ENCODE measurements at places on chromosomes 16 and 17. TPM values are rescaled to one million over a fixed set of nuclear protein-coding genes. Genes with fewer than 3 reads are reported as not detected.

- H3K4me1 ChIP-seq, result no peaks in the 10 kb centered on the region
- no peak overlapping the region for H3K4me3 ChIP-seq
- H3K36me3 ChIP-seq, result no peaks in the 10 kb centered on the region
Measured at GRCh38 chr17:60888812-60889709, 211.4 kb downstream of the BCAS3 start.

GRCh38 chr16:11452746-11453389 lies 107.6 kb downstream of the RMI2 start:
- no peak overlapping the region for H3K4me3 ChIP-seq
- no peaks in the 10 kb centered on the region for H3K27me3 ChIP-seq
- H3K36me3 ChIP-seq, result no peaks in the 10 kb centered on the region
- no peak for DNase-seq
- no peaks in the 10 kb centered on the region for H3K4me1 ChIP-seq

DNA sequence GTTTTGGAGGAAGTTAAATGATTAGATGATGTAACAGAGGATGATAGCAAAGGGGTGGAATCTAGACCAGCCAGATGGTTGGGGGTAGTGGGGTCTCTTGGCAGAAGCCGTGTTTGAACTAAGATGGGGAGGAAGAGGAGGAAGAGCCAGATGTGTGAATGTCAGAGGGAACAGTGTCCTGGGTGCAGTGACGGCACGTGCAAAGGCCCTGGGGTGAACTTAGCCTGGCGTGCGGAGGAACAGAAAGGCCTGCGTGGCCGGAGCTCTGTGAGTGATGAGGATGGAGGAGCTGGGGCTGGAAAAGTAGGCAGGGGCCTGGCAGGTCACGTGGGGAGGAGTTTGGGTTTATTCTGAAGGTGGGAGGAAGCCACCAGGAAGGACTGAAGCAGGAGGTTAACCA lies 26.4 kb upstream of the RMI2 start:
- H3K27ac ChIP-seq, result no peak overlapping the region
- DNase-seq, result no peak
- H3K4me3 ChIP-seq, result no peak overlapping the region
- no peaks in the 10 kb centered on the region for H3K36me3 ChIP-seq
- no peaks in the 10 kb centered on the region for H3K27me3 ChIP-seq

Gene CCP110
- total RNA-seq, result 23.6 TPM

DNA sequence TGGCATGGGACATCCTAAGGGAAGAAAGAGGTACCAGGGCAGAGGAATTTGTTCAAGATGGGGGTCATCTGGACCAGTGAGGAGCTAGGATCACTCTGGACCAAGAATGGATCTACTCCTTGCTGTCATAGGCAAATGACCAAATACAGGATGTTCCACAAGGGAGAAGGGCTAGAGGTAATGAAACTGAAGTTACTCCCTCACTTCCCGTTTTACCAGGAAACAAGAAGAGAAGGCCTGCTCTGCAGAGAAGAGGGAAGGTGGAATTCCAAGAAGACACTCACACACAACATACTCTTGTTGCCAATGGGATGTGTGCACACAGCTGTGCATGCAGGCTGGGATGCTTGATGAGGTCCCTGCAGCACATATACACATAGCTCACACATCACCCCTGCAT lies 38.6 kb downstream of the NEUROD2 start:
- DNase-seq, result no peak
- H3K36me3 ChIP-seq, result peaks cover 71% of the 10 kb centered on the region
- H3K27me3 ChIP-seq, result peaks cover 13% of the 10 kb centered on the region
- peaks cover 12% of the 10 kb centered on the region for H3K4me1 ChIP-seq

DNA sequence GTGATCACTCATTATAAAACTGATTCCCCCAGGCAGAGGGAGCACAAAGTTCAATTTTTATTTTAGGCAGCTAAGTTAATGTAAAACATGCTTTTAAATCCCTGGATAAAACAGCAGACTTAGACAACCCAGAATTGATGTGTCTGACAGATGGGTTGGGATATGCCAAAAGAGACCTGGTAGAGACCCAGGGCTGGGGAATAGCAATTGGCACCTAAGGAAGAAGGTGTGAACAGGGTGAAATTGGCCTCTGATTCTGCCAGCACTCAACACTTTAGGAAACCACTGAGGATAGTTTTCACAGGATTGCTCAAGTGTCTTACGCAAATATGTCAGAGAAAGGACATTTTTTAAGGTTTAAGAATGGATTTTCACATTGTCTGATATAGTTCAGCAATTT lies 938.2 kb upstream of the CDH8 start:
- DNase-seq, result no peak
- H3K36me3 ChIP-seq, result no peaks in the 10 kb centered on the region
- H3K27ac ChIP-seq, result no peak overlapping the region
- no peak overlapping the region for H3K4me3 ChIP-seq

DNA sequence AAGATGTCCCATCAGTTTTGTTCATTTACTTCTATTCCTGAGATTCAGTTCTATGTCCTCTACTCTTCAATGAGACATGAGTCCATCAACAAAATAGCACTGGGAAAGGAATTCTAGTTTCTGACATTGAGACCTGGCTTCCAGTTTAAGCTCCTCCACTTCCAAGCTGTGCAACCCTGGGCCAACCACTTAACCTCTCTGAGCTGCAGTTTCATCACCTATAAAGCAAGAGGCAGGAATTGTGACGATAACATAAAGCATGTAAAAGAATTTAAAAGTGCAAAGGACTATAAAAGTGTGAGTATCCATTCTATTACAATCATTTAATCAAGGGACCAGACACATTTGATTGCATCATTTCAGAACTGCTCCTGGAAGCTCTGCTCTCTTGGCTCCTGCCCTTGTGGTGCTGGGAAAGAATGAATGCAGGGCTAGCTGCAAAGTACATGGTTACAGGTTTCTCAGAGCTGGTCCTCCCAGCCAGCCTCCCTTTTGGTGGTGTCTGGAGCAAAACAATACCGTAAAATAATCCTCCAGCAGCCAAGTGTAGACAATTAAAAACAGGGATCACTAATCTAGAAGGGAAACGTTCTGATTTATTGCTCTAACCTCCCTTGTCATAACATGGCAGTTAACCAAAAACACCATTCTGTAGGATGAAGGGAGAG lies 113.9 kb downstream of the VPS53 start:
- H3K4me3 ChIP-seq, result no peak overlapping the region
- DNase-seq, result no peak
- H3K4me1 ChIP-seq, result peaks cover 23% of the 10 kb centered on the region
- no peaks in the 10 kb centered on the region for H3K36me3 ChIP-seq

Gene ERN1
- total RNA-seq, result 39.0 TPM

Gene CX3CL1
- 27.8 TPM for total RNA-seq

- no peak overlapping the region for H3K27ac ChIP-seq
- H3K4me1 ChIP-seq, result peaks cover 5% of the 10 kb centered on the region
- no peak overlapping the region for H3K4me3 ChIP-seq
- DNase-seq, result no peak
- H3K36me3 ChIP-seq, result no peaks in the 10 kb centered on the region
- no peaks in the 10 kb centered on the region for H3K27me3 ChIP-seq
Measured at GRCh38 chr16:81940781-81941560, 70.3 kb downstream of the SDR42E1 start.

DNA sequence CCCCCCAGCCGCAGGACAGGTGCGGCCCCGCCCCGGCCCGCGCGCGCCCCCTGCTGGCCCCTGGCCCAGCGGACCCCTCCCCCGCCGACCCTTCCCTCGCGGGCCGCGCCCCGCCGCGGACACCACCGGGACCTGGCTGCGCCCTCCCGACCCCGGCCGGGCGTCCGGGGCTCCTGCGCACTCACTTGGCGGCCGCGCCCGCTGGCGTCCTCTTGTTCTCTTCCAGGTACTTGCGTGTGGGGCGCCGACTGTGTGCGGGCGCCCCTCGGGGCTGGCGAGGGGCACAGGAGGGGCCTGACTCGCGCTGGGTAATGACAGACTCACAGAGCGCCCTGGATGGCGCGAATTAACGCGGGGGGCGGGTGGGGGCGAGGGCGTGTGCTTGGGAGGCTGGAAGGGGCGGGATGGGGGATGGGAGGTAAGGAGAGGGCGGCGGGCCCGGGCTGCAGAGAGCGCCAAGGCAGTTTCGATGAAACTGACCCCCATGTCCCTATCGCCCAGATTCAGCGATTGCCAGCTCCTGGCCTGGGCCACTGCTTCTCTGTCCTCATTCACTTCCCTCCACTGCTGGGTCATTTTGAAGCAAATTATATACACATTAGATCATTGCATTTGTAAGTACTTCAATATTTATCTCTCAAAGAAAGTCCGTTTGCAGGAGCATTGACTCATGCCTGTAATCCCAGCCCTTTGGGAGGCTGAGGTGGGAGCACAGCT lies 445 bp upstream of the DBNDD1 start:
- no peaks in the 10 kb centered on the region for H3K36me3 ChIP-seq
- peak overlapping the region; percentile 31 for H3K4me3 ChIP-seq
- H3K27ac ChIP-seq, result peak overlapping the region; percentile 23
- peaks cover 5% of the 10 kb centered on the region for H3K4me1 ChIP-seq
- no peaks in the 10 kb centered on the region for H3K27me3 ChIP-seq

Data from left lung (tissue), 14 donors.